Uterus (tissue), 4 donors: ENCODE measurements at places on chromosomes 11 and 22. TPM values are rescaled to one million over a fixed set of nuclear protein-coding genes. Genes with fewer than 3 reads are reported as not detected.

Gene SCGB1C1
- total RNA-seq, result not detected

Gene HTR3B
- total RNA-seq, result not detected

Gene SYT12
- not detected for total RNA-seq

Gene TTC36
- total RNA-seq, result 1.8 TPM

Gene NAA40
- 17.8 TPM for total RNA-seq

- no peak overlapping the region for H3K27ac ChIP-seq
- no peaks in the 10 kb centered on the region for H3K4me1 ChIP-seq
- no peak for DNase-seq
- no peaks in the 10 kb centered on the region for H3K36me3 ChIP-seq
- H3K27me3 ChIP-seq, result no peaks in the 10 kb centered on the region
Measured at GRCh38 chr11:111229604-111230003, 15.9 kb upstream of the POU2AF2 start.

DNA sequence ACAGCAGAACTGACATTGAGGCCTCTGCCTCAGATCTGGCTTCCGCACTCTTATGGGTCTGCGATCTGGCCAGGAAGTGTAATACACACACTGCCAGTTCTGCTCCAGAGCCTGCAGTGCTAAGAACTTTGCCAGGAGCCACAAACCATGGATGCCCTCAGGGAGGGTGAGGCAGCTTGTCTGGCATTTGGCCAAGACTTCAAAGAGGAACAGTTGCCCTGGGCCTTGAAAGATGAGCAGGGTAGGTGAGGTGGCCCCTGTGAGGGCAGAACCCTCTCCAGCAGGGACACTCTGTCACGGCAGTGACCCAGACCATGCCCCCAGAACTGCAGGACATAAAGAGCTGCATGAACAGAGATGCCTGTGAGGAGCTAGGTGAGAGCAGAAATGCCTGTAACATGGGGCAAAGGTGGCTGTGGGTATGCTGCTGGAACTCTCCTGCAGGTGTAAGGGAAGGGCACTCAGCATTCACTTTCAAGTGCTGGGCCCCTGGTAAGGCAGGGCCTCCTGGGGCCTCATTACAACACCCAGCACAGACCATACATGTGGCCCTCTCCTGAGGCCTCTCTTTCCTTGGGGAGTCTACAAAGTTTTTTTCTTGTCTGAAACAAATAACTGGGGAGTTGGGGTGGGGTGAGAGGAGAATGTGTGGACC, 47.3 kb downstream of the NEU3 start:
- H3K36me3 ChIP-seq, result no peaks in the 10 kb centered on the region
- no peak for DNase-seq
- no peaks in the 10 kb centered on the region for H3K4me1 ChIP-seq
- no peak overlapping the region for H3K4me3 ChIP-seq
- H3K27ac ChIP-seq, result no peak overlapping the region
- H3K27me3 ChIP-seq, result no peaks in the 10 kb centered on the region

DNA sequence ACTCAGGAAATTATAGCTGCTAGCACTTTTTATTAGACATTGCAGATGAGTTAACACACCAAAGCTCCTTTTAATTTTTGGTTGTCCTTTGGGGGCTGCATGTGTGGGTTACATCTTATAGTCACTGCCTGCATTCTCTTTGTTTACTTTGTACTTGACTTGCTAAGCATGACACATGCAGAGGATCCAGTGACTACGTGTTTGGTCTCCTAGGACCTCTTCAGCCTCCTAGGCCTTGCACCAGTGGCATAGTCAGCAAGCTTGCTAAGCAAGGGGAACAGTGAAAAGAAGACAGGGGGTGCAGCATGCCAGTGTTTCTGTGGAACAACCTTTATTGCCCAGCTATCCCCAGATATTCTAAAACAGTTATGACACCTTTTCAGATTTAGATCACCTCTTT, 108.2 kb downstream of the PAX6 start:
- H3K36me3 ChIP-seq, result no peaks in the 10 kb centered on the region
- no peak overlapping the region for H3K4me3 ChIP-seq
- H3K27ac ChIP-seq, result no peak overlapping the region
- no peaks in the 10 kb centered on the region for H3K4me1 ChIP-seq
- no peaks in the 10 kb centered on the region for H3K27me3 ChIP-seq

- no peak overlapping the region for H3K4me3 ChIP-seq
- DNase-seq, result no peak
- no peak overlapping the region for H3K27ac ChIP-seq
- H3K4me1 ChIP-seq, result peaks cover 11% of the 10 kb centered on the region
- H3K36me3 ChIP-seq, result no peaks in the 10 kb centered on the region
Measured at GRCh38 chr22:17373855-17374254, 4.6 kb downstream of the CECR2 start.

GRCh38 chr11:42923651-42924050, 388.1 kb upstream of the API5 start:
- DNase-seq, result no peak
- no peak overlapping the region for H3K27ac ChIP-seq
- H3K36me3 ChIP-seq, result no peaks in the 10 kb centered on the region

- no peaks in the 10 kb centered on the region for H3K36me3 ChIP-seq
- H3K4me3 ChIP-seq, result no peak overlapping the region
Measured at GRCh38 chr22:46122980-46123693, 27.2 kb upstream of the PPARA start.

DNA sequence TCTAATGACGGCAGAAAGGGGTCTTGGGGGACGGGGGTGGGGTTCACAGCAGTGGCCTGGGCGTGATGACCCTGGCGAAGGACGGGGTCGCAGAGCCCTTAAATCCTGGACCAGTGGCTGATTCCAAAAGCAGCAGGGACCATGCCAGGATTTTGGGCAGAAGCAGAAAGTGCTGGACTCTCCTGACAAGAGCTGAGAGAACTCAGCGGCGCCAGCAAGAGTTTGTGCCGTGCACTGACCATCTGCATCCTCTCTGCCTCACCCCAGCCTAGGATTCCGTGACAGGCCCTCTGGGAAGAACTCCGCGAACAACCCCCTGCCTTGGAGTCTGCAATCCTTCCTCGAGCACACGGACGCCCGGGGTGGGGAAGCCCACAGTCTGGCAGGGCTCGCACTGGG, 644 bp upstream of the NDUFV1 start:
- H3K27me3 ChIP-seq, result no peaks in the 10 kb centered on the region
- H3K4me1 ChIP-seq, result peaks cover 8% of the 10 kb centered on the region
- peak overlapping the region; percentile 83 for H3K27ac ChIP-seq
- no peaks in the 10 kb centered on the region for H3K36me3 ChIP-seq
- DNase-seq, result no peak

- no peaks in the 10 kb centered on the region for H3K36me3 ChIP-seq
- DNase-seq, result peak; percentile 32
- no peak overlapping the region for H3K4me3 ChIP-seq
- H3K4me1 ChIP-seq, result peaks cover 7% of the 10 kb centered on the region
- no peaks in the 10 kb centered on the region for H3K27me3 ChIP-seq
Measured at GRCh38 chr11:358129-358800, 11.0 kb upstream of the B4GALNT4 start.

DNA sequence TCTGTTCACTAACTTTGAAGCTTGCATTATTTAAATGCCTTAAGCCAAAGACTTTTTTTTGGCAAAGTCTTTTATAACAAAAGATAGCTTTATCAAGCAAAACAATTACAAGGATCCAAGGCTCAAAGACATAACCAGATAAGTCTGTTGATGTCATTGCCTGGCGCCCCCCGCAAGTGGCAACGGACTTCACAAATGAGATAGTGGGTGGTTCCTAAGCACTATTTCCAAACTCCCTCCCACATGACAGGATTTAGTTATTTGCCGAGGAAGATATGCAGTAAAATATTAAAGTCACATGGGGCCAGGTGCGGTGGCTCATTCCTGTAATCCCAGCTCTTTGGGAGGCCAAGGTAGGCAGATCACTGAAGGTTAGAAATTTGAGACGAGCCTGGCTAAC, 194.2 kb upstream of the DDI1 start:
- H3K27ac ChIP-seq, result no peak overlapping the region
- H3K4me1 ChIP-seq, result no peaks in the 10 kb centered on the region
- no peaks in the 10 kb centered on the region for H3K36me3 ChIP-seq
- no peaks in the 10 kb centered on the region for H3K27me3 ChIP-seq

DNA sequence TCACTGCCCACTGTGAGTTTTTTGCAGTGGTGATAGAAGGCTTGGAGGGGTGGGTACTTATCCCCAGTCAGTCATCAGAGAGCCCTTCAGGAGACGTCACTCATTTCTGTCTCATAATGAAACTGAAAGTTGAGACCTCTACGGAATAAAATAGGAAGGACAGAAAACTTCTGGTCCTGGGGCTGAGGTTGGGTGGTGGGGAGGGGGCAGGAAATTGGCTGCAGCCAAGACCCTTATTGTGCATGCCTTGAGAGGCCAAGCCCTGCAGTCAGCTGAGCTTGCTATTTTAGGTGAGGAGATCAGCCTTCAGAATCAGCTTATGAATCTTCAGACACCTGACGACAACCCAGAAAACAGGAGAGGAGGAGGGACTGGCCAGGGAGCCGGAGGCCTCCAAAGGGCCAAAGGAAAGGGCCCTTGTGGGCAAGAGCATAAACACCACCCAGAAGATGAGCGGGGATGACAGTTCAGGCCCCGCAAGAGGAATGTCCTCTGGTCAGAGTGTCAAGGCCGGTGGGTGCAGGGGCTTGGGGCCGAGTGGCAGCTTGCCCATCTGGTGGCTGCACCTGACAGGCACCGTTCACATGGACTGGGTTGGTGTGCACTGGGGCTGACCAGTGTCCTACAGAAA, 17.9 kb upstream of the ADA2 start:
- H3K36me3 ChIP-seq, result no peaks in the 10 kb centered on the region
- no peaks in the 10 kb centered on the region for H3K27me3 ChIP-seq
- no peak overlapping the region for H3K27ac ChIP-seq
- no peaks in the 10 kb centered on the region for H3K4me1 ChIP-seq
- DNase-seq, result no peak

GRCh38 chr11:60634126-60634525, 65.3 kb upstream of the MS4A8 start:
- no peak overlapping the region for H3K4me3 ChIP-seq
- DNase-seq, result no peak
- H3K27ac ChIP-seq, result no peak overlapping the region

DNA sequence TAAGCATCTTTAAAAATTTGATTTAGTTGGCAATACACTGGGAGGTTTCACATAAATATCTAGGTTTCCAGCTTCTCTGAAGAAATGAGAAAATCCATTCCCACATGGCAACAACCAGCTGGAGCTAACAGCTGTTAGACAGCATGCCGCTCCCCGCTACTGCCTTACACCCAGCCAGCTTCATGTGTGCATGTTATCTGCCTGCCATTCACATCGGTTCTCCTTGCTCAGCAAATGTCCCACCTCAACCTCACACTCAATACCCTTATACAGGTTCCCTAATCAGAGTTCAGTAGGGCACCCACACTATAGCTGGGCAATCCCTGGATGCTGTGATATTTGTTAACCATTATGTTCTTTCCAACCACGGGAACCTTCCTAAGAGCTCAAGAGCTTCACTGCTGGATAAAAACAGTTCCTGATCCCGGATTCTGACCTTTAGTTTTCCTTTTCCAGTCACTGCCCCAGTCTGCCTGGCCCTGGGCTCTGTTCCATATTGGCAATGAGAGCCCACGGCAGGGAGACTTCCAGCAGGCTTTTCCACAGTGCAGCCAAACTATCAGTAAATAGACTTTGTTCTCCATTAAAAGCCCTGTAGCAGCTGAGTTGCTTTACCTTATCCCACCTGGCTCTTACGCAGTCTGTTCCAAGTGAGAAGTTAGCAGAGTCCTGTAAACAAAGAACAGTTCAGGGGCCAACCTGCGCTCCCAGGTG, 8.6 kb downstream of the RPUSD4 start:
- H3K27me3 ChIP-seq, result no peaks in the 10 kb centered on the region
- H3K27ac ChIP-seq, result no peak overlapping the region
- no peaks in the 10 kb centered on the region for H3K4me1 ChIP-seq
- no peak for DNase-seq

GRCh38 chr11:126475014-126475991, 119.8 kb downstream of the ST3GAL4 start:
- H3K4me1 ChIP-seq, result no peaks in the 10 kb centered on the region
- H3K27ac ChIP-seq, result no peak overlapping the region
- no peak overlapping the region for H3K4me3 ChIP-seq
- no peaks in the 10 kb centered on the region for H3K36me3 ChIP-seq
- no peaks in the 10 kb centered on the region for H3K27me3 ChIP-seq

GRCh38 chr11:64025205-64025604, 10.5 kb upstream of the FLRT1 start:
- H3K27ac ChIP-seq, result no peak overlapping the region
- no peak overlapping the region for H3K4me3 ChIP-seq
- no peaks in the 10 kb centered on the region for H3K27me3 ChIP-seq
- no peak for DNase-seq
- H3K4me1 ChIP-seq, result no peaks in the 10 kb centered on the region

DNA sequence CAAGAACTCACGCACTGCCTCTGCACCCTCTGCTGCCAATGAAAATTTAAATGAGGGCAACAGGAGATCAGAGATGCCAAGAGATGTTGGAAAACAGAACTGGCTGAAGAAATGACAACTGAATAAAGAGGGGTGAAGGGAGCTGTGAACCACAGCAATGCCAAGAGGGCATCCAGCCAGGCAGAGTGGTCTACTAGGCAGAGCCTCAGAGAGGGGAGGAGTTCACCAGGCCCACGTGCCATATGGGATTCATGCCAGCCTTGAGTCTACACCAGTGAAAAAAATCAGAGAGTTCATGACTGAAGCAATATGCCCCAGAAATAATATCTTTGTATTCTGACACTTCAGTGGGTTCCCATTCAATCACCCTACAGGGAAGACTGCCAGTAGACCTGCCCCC, 4.4 kb downstream of the APOL2 start:
- no peak for DNase-seq
- no peak overlapping the region for H3K4me3 ChIP-seq
- peaks cover 4% of the 10 kb centered on the region for H3K4me1 ChIP-seq
- peak overlapping the region; percentile 50 for H3K27ac ChIP-seq
- no peaks in the 10 kb centered on the region for H3K36me3 ChIP-seq

- H3K4me3 ChIP-seq, result no peak overlapping the region
- peaks cover 5% of the 10 kb centered on the region for H3K4me1 ChIP-seq
- peak overlapping the region; percentile 66 for H3K27ac ChIP-seq
- DNase-seq, result no peak
Measured at GRCh38 chr11:67562963-67563704, 20.5 kb upstream of the GSTP1 start.

DNA sequence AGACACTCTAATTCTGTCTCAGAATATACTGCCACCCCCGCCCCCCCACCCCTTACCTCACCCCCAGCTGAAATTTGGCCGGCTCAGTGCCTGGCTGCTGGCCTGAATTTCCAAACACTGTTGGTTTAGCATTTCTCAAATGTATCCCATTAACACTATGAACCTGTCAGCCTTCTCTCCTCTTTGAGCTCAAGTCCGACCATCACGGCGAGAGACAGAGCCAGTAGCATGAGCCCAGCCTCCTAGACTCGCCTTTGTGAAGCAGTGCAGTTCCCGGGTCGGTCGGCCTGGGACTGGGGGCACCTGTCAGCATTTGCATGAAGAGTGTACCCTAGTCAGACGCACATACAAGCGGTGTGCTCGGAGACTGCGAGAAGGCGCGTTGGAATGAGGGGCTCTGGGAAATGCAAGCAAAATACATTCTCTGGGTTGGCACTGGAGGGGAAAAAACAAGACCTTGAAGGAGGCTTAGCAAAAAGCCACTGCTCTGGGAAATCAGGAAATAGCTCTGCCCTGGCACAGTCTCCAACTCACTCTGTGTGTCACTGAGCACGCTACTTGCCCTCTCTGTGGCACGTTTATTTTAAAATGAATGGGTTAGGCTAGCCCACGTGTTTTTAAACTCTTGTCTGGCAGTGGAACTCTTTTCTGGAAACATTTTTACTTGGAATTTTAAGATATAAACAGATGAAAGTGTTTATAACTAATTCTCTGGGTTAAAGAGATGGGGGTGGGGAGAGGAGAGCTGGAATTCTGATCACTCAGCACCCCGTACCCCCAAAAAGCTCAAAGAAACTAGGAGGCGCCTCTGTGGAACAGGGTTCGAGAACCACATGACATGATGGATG, 108.3 kb downstream of the TIMP3 start:
- H3K27me3 ChIP-seq, result no peaks in the 10 kb centered on the region
- H3K27ac ChIP-seq, result no peak overlapping the region
- peak; percentile 61 for DNase-seq
- H3K4me3 ChIP-seq, result no peak overlapping the region
- no peaks in the 10 kb centered on the region for H3K4me1 ChIP-seq
- no peaks in the 10 kb centered on the region for H3K36me3 ChIP-seq
